Stimulated activated CD4-positive, alpha-beta T cell treated with anti-CD3 and anti-CD28 coated beads, Interleukin-4, amount 100 ng/mL, for 1 hour (primary cell): ENCODE measurements at places on chromosomes 11 and 22.

DNA sequence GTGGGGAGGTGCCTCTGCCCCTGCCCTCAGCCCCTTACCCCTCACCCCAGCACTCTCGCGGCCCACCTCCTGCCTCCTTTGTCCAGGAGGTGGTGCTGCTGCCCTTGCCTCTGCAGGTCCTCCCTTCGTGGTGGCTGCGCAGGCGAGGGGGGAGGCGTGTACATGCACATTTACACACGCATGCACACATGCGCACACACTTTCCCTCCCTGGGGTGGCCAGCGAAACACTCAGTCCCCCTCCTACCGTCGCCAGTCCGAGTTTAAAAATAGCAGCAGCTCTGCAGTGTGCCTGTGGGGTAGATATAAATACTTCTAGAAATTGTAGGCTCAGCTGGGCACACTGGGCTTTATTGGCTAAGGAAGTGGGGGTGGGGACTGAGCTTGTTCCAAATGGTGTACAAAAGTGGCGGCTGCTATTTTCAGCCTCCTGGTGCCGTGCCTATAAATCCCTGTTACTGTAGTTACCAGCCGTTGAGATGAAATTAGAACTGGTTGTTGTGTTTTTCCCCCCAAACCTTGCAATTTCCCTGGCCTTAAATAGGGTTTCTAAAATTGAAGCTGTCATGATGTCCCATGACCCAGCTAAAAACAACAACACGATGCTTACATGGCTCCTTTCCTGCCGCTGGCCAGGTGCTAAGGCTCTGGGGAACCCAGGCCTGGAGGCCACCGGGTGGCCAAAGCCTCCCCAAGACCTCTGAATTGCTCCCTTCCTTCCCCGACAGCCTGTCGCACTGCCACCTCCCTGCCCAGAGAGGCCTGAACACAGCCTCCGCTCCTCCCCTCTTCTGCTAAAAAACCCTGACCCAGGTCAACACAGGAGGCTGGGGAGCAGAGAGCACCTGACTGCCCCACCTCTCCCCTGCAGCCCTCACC, 12.4 kb downstream of the PICK1 start:
- no peak for DNase-seq

- no peak for DNase-seq
Observed at GRCh38 chr22:46390652-46391301, 55.3 kb downstream of the TRMU start.

DNA sequence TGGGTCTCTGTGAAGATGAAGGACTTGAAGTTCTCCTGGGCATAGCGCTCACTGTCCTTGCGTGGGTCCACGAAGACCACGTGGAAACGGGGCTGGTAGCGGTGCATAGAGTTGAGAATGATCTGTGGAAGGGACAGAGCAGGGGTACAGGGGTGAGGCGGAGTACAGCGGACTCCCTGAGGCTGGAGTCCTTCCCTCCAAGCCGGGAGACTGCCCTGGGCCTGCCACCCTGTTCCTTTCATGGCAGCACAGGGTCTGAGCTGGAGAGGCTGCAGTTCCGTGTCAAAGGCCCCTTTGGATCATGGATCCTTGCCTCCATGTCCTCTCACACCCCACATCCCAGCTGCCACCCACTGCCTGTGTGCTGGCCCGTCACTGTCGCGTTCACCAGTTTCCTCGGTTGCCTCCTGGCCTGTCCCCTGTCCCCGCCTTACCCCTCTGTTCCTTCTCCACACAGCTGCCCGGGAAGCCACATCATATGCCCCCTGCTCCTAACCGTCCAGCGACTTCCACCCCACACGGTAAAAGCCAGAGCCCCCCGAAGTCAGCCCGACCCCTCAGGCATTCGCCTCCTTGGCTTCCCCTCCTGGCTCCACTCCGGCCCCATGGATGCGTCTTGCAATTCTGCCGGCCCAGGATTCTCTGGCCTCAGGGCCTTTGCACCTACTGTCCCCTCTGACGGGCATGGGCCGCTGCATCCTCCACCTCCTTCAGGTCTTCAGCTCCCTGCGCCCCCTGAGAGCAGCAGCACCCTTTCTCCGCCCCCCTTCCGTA, 3.4 kb upstream of the NUDT8 start:
- no peak for DNase-seq

DNA sequence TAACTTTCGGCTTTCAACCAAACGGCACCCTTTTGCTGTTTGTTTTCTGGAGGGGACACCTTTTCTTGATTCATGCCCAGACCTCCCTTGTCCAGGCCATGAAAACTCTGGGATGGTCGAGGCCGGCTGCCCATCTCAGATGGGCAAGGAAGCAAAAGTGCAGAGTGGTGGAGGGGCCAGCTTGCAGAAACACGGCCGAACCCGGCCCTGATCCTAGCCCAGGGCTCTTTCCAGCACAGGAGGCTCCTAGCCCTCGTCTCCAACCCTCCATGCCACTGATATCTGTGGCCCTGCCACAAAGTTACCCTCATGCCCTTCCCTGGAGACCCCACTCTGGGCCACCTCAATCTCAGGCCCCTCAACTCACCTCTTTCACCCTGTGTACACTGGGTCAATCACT, 18.9 kb upstream of the SLC22A12 start:
- no peak for DNase-seq

DNA sequence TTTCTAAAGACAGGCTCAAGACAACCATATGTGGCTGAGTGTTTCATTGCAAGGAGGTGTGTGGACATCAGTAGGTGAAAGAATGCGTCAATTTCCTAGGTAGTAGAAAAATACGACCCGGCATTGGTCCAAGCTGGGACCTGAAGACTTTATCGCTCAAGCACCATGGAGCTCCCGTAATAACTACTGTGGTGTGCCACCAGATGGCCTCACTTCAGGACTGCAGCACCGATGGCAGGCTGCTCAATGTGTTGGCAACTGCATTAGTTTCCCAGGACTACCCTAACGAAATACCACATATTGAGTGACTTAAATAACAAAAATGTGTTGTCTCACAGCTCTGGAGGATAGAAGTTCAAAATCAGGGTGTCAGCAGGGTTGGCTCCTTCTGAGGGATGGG, 72.4 kb upstream of the FAT3 start:
- no peak for DNase-seq

- no peak for DNase-seq
Observed at GRCh38 chr11:118214210-118214914, 10.4 kb downstream of the JAML start.

- DNase-seq, result no peak
Observed at GRCh38 chr11:86185381-86185750, 59.2 kb upstream of the EED start.

GRCh38 chr11:29957431-29957830, 59.4 kb downstream of the KCNA4 start:
- no peak for DNase-seq

DNA sequence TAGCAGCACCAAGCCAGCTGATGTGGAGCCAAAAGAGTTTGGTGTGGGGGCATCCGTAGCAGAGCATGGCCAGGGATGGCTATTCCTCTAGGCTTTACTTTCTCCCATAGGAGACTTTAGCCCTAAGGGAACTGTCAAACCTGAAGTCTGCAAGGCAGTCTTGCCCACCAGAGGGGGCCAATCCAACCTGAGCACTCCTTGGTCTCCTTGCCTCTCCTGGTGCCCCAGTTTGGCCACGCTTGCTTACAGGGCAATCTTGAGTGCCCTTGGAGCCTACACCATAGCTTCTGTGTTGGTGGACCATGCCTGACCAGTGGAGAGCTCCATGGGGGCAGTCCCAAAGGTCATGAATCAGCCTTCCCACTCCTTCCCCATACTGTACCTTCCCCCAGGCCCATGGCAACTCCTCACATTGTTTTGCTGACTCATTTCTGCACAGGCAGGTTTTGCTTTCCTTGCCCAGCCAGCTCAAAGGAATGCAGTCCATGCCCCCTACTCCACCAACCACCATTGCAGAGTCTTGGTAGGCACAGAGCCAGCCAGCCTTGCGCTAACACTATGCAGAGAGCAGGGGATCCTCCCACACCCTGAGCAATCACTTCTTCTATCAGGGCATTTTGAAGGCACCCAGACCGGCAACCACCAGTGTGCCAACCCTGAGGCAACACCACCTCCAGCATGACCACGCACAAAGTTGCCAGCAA, 1421.2 kb upstream of the RAG2 start:
- no peak for DNase-seq

GRCh38 chr22:23270212-23270733, 90.0 kb downstream of the BCR start:
- no peak for DNase-seq

DNA sequence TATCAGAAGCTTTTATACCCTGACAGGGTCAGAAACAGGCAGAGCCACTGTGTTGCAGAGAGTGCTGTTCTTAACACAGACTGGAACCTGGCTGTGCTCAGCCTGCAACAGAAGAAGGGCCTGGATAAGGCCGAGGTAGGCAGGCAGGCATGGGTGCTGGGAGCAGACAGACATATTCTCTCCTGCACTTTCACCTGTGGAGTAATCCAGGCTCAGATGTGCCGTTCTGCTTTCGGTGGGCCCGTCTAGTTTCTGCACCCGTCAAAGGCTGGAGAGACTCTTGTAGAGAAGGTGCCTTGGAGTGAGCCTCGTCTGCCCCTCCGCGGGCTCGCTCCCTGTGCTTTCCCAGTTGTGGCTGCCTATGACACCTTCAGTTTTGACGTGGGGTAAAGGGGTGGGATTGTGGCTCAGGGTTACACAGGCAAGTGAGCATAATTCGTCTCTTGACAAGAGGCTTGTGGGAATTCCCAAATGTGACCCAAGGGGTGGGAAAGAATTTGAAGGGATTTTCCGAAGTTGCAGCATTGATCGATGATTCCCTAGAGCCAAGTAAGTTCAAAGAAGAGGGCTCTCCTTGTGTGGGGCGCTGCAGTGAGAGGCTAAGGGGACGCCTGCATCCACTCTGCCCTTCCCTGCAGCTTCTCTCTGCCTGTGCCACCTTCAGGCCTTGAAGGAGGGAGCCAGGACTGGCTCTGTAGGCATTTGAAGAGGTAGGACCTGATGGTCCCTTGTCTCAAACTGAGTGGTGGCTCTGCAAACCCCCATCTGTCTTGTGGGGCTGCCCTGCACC, 16.2 kb upstream of the ST3GAL4 start:
- DNase-seq, result no peak

DNA sequence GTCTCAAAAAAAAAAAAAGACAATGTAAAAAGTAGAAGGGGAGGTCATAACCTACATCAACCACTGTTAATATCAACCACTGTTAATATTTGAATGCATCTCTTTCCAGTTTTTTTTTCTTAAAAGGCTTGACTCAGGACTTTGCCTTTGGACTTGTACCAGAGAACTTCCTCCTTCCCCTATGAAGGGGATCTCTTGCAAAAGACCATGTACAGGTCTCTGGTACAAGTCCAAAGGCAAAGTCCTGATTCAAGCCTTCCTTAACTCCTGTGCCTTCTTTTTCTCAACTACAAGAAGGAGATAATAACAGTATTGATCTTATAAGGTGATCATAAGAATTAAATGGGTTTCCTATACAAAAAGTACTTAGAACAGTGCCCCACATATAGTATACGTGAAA, 563.5 kb downstream of the BUD13 start:
- no peak for DNase-seq

GRCh38 chr11:119643212-119643875, 85.7 kb downstream of the NECTIN1 start:
- no peak for DNase-seq

DNA sequence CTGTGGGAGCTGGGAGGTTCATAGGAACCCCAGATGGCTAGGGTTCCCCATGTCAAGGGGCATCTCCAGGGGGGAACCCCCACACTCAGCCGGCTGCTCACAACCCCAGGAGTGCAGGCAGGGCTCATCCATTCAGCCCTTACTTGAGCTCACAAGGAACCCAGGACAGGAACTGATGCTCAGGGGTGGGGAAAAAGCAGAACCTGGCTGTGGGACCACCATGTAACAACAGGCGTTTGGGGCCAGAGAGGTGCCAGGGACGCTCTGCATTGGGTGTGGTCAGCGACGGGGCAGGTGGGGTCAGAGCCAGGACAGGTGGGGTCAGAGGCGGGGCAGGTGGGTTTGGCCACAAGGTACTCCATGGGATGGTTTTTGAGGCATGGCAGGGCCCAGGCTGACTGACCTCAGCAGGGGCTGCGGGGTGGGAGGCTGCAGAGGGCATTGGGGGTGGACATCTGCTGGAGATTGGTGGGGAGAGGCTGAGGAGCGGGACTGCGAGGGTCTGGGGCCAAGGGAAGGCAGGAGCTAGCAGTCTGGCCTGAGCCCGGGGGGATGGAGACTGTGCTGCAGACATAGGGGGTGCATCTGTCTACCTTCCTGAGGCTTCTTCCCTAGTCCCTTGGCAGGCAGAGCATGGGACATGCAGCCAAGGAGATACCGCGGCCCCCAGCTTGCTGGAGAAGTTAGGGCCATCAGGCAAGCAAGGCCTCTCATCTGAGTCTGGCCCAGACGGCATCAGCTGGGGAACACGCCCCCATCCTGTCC, 34.0 kb upstream of the CARS1 start:
- DNase-seq, result no peak

GRCh38 chr11:2742611-2743426, 43.0 kb upstream of the KCNQ1OT1 start:
- DNase-seq, result no peak

- DNase-seq, result no peak
Observed at GRCh38 chr11:61783717-61784505, 8.5 kb downstream of the TMEM258 start.

GRCh38 chr22:19149991-19150390, at the start of gene GSC2:
GSC2 (minus strand) TSS chr22:19150292; CDS start chr22:19150283, 9 bp downstream.
- DNase-seq, result no peak

DNA sequence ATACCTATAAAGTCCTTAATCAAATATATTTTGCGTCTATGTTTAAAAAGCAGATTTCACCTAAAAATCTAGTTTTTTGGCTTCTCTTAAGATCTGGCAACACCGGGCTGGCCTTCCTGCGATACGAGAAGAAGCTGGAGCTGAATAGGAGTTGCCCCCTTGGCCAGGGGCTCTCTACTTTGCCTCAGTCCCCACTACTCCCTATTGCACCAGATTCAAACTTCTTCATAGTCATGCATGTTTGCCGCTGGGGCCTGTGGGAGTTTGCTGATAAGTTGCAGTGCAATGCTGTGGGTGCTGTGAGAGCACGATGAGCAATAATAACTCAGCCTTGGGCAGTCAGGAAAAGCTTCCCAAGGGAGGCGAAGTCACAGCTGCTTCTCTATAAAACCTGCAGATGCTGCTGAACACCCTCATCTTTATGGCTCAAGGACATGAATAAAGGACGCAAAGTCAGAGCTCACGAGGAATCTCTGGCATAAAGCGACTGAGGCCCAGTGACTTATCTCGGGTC, 15.2 kb upstream of the EIF3D start:
- DNase-seq, result no peak

GRCh38 chr22:45743687-45744086, 72.1 kb downstream of the ATXN10 start:
- DNase-seq, result no peak

GRCh38 chr11:36492724-36493304, 17.3 kb downstream of the TRAF6 start:
- no peak for DNase-seq

- DNase-seq, result no peak
Observed at GRCh38 chr11:27018902-27019529, 21.6 kb upstream of the BBOX1 start.

DNA sequence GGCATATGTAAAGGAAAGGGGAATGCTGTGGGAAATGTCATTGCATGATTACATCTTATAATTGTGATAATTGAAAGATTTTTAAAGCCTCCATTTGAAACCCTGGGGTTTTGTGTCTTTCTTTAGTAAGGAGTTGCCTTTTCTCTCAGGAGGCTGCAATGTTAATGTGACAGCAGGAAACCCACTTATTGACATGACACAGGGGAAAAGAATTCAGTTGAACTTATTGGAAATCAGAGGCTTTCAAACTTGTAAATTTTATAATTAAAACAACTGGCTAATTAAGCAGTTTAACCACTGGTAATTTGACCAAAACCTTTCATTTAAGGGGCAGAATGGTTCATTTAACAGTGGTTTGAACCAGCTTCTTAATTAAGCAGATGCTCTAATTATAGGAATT, 31.2 kb downstream of the MRPL48 start:
- no peak for DNase-seq
